ENCODE measurements at places on chromosomes 16 and 17. TPM values are rescaled to one million over a fixed set of nuclear protein-coding genes. Genes with fewer than 3 reads are reported as not detected.

The RAB37 gene
- total RNA-seq: 4.3 TPM

The ZG16 gene
- total RNA-seq: not detected

The SCN4A gene
- 1.8 TPM for total RNA-seq

The ARHGDIA gene
- total RNA-seq: 25.1 TPM

- H3K36me3 ChIP-seq: no peaks in the 10 kb centered on the region
- H3K27ac ChIP-seq: no peak overlapping the region
- DNase-seq: no peak
Observed at GRCh38 chr17:68871447-68871846, 83.7 kb downstream of the ABCA8 start.

GRCh38 chr16:87854053-87854906, 15.0 kb downstream of the SLC7A5 start:
- no peaks in the 10 kb centered on the region for H3K36me3 ChIP-seq
- no peak overlapping the region for H3K4me3 ChIP-seq
- H3K4me1 ChIP-seq: peaks cover 8% of the 10 kb centered on the region
- no peak overlapping the region for H3K27ac ChIP-seq

The NFATC2IP gene
- 33.2 TPM for total RNA-seq

- no peak overlapping the region for H3K4me3 ChIP-seq
- no peak for DNase-seq
- no peaks in the 10 kb centered on the region for H3K36me3 ChIP-seq
Observed at GRCh38 chr17:49465331-49465903, 29.7 kb upstream of the NGFR start.

The RBBP6 gene
- 81.0 TPM for total RNA-seq

DNA sequence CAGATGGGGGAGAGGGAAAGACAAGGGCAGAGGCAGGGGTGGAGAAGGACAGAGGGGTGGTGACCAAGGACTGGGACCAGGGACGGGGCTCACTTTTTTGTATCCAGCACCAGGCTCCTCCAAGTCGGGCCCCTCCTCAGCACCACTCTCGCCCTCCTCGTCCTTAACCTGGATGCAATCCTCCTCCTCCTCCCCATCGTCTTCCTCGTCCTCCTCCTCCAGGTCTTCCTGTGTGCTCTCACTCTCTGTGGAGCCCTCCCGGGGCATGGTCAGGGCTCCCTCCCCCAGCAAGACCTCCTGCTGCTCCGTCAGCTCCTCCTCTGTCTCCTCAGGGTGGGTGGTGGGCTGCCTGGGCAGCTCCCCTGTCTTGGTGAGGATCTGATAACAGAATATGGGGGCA, 16.8 kb downstream of the G6PC3 start:
- peak overlapping the region; percentile 29 for H3K4me3 ChIP-seq
- DNase-seq: no peak
- no peaks in the 10 kb centered on the region for H3K36me3 ChIP-seq
- peak overlapping the region; percentile 87 for H3K27ac ChIP-seq
- H3K27me3 ChIP-seq: no peaks in the 10 kb centered on the region
- peaks cover 29% of the 10 kb centered on the region for H3K4me1 ChIP-seq

DNA sequence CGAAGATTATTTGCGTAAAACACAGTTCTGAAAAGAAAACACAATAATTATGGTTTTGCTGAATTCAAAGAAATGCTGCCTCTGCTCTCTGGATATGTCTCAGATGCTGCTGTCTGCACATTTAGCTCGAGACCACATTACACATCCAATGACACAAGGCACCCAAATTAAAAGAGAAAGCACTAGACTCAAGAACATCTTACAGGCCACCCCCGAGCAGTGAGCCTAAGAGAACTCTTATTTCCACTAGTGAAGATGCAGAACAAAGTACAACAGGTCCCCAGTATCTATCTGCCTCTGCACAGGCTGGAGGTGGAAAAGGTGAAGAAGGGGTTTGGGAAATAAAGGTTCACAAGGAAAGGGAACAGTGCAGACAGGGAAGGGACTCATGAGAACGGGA, 33.5 kb downstream of the GRB2 start:
- no peak for DNase-seq
- H3K36me3 ChIP-seq: no peaks in the 10 kb centered on the region
- peaks cover 10% of the 10 kb centered on the region for H3K4me1 ChIP-seq
- no peaks in the 10 kb centered on the region for H3K27me3 ChIP-seq
- H3K27ac ChIP-seq: no peak overlapping the region
- no peak overlapping the region for H3K4me3 ChIP-seq

The MMP28 gene
- total RNA-seq: not detected

DNA sequence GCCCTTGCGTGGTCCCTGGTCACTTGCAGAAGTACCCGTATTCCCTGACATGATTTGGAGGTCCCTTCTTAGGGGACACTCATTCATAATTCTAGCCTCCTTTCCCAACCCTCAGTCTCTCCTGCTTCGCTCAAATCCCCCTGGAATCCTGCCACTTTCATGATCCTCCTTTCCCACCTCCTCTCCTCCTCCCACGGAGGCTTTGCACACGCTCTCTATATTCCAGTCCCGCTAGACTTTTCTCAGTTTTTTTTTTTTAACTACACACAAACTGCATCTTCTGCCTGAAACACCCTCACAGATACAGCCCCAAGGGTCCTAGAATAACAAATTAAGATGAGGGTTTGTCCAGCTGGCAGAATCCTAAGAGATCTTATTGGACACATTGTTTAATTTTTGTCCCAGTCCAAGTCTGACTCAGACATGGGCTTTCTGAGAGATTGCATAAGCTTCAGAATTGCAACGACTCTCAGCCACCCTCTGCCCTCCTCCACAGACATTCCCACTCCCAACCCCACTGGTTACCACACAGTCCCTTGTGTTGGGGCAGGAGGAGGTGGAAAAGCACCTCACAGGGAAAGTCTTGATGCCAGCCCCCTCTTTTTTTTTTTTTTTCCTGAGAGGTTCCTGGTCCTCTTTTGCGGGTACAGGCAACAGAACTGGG, 739.5 kb upstream of the EEF2KMT start:
- H3K4me1 ChIP-seq: no peaks in the 10 kb centered on the region
- no peak for DNase-seq
- H3K4me3 ChIP-seq: no peak overlapping the region
- H3K27me3 ChIP-seq: no peaks in the 10 kb centered on the region
- H3K27ac ChIP-seq: no peak overlapping the region
- H3K36me3 ChIP-seq: no peaks in the 10 kb centered on the region

DNA sequence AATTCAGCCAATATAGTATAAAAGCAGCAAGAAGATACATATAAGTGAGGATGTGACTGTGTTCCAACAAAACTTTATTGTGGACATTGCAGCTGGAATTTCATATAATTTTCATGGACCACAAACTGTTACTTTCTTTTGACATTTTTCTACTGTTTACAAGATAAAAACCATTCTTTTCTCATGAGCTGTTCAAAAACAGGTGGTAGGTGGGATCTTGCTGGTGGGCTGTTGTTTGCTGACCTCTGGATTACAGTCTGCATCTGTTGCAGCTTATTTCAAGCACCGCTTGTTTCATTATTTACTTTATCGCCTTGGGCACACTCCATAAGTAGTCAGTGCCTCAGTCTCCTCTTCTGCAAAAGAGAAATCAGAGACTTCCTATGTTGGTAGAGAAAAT, 99.5 kb downstream of the CDH13 start:
- no peak overlapping the region for H3K4me3 ChIP-seq
- H3K27me3 ChIP-seq: no peaks in the 10 kb centered on the region
- no peaks in the 10 kb centered on the region for H3K4me1 ChIP-seq
- no peaks in the 10 kb centered on the region for H3K36me3 ChIP-seq
- no peak for DNase-seq

The DPEP2 gene
- not detected for total RNA-seq

DNA sequence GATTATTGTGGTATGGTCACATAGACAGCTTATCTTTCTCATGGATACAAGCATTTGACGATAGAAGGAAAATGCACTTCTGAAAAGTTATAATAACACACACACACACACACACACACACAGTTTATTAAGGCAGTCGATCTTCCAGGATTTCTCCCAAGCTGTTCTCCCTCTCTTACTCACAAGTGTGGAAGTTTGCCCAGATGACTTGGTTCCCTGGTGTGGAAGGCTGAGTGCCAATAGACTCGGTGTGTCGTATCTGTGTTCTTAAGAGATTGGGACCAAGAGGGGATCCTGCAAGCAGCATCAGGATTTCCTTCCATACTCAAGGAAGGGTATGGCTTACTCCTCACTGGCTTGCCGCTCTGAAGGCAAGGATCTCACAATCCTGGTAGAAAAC, 279.6 kb downstream of the HS3ST3B1 start:
- no peaks in the 10 kb centered on the region for H3K27me3 ChIP-seq
- no peaks in the 10 kb centered on the region for H3K36me3 ChIP-seq
- H3K27ac ChIP-seq: no peak overlapping the region
- peaks cover 20% of the 10 kb centered on the region for H3K4me1 ChIP-seq
- DNase-seq: no peak

DNA sequence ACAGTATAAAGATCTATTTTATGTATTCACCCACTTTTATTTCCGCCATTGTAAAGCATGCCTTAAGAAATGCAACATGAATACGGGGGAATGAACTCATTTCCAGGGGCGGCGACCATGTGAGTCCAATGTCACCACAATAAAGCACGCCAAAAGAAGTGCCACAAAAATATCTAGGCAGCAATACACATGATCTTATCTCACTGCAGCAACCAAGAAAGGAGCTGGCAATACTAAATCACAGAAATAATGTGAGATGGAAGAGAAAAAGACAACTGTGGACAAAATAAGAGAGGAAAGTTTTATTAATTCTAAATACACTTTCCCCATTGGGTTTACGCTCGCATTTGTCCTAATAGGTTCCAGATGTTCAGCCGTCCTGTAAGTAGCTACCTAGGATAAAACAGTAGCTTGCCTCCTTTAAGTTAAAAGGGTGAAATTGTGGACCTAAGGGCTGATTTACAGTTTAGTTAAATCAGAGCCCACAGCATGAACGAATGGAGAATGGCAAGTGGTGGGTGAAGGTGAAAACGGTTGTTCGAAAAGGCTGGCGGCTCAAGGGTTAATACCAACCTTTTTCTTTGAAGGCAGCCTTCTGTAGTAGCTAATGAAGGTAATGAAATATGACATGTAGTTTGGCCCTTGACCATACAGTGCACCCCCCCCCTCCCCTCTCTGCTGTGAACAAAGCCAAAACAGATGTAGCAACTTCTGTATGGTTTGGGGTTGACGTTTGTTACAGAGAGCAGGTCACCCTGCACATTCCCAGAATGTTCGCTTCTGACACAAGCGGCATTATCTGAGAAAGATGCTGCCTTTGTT, 504.2 kb upstream of the PSMD7 start:
- DNase-seq: no peak
- peaks cover 12% of the 10 kb centered on the region for H3K4me1 ChIP-seq
- no peak overlapping the region for H3K27ac ChIP-seq

GRCh38 chr16:89040391-89040790, 53.3 kb upstream of the ACSF3 start:
- no peak for DNase-seq
- no peak overlapping the region for H3K27ac ChIP-seq
- no peak overlapping the region for H3K4me3 ChIP-seq
- H3K36me3 ChIP-seq: no peaks in the 10 kb centered on the region

- H3K27ac ChIP-seq: no peak overlapping the region
- H3K36me3 ChIP-seq: no peaks in the 10 kb centered on the region
- DNase-seq: no peak
- H3K27me3 ChIP-seq: no peaks in the 10 kb centered on the region
- H3K4me3 ChIP-seq: no peak overlapping the region
- peaks cover 9% of the 10 kb centered on the region for H3K4me1 ChIP-seq
Observed at GRCh38 chr17:67452681-67453554, 75.8 kb downstream of the PITPNC1 start.

DNA sequence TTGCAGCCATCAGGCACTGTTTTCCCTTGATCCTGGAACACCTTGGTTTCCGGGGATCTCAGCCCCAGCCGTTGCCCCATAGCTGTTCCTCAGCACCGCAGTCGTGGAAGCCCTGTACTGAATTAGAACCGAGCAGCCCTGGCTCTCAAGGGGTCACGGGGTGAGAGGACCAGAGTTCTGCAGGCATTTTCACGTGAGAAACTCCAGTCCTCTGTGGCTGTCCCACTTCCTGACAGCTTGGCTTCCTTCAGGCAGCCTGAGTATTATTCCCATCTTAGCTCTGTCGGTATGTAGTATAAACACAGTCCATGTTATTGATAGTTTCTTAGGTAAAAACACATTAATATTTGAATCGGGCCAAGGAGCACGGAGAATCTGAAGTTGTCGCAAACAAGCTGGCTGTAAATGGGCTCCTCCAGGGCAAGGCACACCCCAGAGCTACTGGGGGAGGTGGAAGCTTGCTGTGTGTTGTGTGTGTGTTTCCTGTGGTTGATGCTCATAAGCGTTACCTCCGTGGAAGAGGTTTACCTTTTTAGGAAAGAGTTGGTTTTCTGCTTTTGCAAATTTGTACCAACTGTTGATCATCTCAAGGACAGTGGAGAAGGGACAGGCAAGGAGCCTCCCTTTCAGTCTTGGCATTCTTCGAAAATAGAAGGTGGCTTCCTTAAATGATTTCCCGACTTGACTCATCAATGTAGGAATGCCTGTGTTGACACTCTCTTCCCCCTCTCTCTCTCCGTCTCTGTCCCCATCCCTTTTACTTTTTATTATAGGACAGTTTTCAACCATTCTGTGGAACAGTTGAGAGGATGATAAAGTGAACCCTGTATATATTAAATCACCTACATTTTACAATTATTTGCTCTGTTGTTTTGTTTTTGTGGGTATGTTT, 208.9 kb upstream of the CHMP6 start:
- no peak overlapping the region for H3K27ac ChIP-seq
- H3K27me3 ChIP-seq: no peaks in the 10 kb centered on the region
- peaks cover 52% of the 10 kb centered on the region for H3K4me1 ChIP-seq
- no peaks in the 10 kb centered on the region for H3K36me3 ChIP-seq
- no peak overlapping the region for H3K4me3 ChIP-seq
- no peak for DNase-seq

GRCh38 chr16:31130899-31131298, 4.6 kb downstream of the PRSS8 start:
- H3K4me3 ChIP-seq: no peak overlapping the region
- DNase-seq: no peak
- H3K36me3 ChIP-seq: no peaks in the 10 kb centered on the region
- H3K4me1 ChIP-seq: peaks cover 15% of the 10 kb centered on the region
- no peaks in the 10 kb centered on the region for H3K27me3 ChIP-seq

The GRIN2A gene
- 1.8 TPM for total RNA-seq

GRCh38 chr17:29022074-29022473, 16.2 kb upstream of the SEZ6 start:
- DNase-seq: no peak
- H3K4me3 ChIP-seq: no peak overlapping the region
- H3K4me1 ChIP-seq: peaks cover 30% of the 10 kb centered on the region
- no peaks in the 10 kb centered on the region for H3K36me3 ChIP-seq
- H3K27ac ChIP-seq: no peak overlapping the region

All from neural progenitor cell (in vitro differentiated cells).